ENCODE measurements at places on chromosomes 16 and 17.

- no peak for DNase-seq
Observed at GRCh38 chr17:20280851-20281250, 186.5 kb downstream of the LGALS9B start.

DNA sequence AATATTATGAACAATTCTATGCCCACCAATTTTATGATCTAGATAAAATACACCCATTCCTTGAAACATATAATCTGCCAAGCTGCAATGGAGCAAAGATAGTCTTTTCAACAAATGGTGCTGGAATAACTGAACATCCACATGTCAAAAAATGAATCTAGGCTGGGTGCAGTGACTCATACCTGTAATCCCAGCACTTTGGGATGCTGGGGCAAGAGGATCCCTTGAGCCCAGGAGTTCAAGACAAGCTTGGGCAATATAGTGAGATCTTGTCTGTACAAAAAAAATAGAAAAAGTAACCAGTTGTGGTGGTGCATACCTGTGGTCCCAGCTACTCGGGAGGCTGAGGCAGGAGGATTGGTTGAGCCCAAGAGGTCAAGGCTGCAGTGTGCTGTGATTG lies 92.5 kb downstream of the N4BP1 start:
- DNase-seq, result no peak

GRCh38 chr17:42681976-42682721 lies at the start of gene CNTNAP1:
CNTNAP1 (plus strand) TSS chr17:42682531; CDS start chr17:42682830, 299 bp downstream.
- DNase-seq, result peak; percentile 75

GRCh38 chr16:13906168-13907089 lies 13.5 kb upstream of the ERCC4 start:
- DNase-seq, result no peak

- DNase-seq, result peak; percentile 73
Observed at GRCh38 chr17:75996665-75997590, 3.7 kb upstream of the CDK3 start.

DNA sequence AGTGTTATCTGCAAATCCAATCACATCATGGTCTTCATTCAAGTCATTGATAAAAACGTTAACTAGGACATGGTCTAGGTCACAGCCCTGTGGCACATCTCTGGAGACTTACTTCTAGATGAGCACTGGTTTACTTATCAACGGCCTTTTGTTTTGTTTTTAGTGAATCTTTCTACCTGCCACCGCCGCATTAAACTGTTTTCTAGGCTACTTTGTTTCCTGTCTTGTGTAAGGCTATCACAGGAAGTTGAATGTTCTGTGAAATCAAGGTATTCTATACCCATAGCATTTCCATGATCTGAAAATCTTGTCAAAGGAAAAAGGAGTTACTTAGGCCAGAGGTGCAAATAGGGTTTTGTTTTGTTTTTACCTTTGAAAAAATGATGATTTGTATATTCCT lies 26.9 kb downstream of the SOCS3 start:
- DNase-seq, result no peak

DNA sequence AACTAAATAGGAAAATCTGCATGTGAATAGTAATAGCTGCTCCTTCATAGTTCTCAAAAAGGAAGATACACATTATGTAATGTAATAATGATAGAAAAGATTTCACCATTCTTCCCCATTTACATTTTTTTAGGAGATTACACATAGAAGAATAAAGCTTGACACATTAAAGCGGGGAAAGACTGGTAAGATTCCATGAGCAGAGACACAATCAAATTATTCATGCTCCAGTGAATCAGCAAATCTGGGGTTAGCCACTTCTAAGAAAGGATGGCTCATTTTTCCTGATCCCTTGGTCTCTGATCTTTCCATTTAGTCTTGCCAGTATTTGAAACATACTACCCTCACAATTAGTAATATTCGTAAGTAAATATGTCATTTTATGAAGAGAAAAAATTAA lies 81.9 kb downstream of the CA4 start:
- DNase-seq, result peak; percentile 66

- DNase-seq, result no peak
Observed at GRCh38 chr17:66841328-66841727, 6.4 kb downstream of the CACNG5 start.

DNA sequence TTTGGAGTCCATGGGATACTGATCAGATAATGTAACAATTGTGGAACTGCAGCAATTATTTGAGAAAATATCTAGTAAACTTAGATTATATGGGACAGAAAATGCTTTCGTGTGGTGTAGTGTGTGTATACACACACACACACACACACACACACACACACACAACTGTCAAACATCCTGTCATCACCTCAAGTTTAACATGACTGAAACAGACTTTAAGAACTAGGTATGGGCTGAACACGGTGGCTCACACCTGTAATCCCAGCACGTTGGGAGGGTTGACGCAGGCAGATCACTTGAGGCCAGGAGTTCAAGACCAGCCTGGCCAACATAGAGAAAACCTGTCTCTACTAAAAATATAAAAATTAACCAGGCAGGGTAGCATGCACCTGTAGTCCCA lies 544 bp upstream of the EVI2A start:
- DNase-seq, result no peak

- DNase-seq, result peak; percentile 94
Observed at GRCh38 chr17:30586818-30587595, 109.8 kb downstream of the GOSR1 start.

GRCh38 chr16:50296807-50297206 lies 30.5 kb downstream of the ADCY7 start:
- DNase-seq, result no peak

DNA sequence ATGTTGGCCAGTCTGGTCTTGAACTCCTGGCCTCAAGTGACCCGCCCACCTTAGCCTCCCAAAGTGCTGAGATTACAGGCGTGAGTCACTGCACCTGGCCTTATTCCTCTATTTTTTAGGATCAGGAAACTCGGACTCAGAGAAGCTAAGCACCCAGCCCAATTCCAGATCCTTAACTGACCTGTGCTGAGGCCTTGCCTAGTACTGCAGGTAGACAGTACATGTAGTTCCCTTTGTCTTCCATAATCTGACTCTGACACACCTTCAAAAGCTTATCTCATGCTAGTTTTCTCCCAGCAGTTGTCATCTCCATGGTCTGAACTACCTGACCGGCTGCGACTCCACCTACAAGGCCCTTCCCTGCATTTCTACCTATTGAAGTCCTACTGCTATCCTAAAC lies 65.7 kb upstream of the AXIN2 start:
- DNase-seq, result no peak

GRCh38 chr17:31663576-31663975 lies 195.5 kb downstream of the COPRS start:
- peak; percentile 17 for DNase-seq

DNA sequence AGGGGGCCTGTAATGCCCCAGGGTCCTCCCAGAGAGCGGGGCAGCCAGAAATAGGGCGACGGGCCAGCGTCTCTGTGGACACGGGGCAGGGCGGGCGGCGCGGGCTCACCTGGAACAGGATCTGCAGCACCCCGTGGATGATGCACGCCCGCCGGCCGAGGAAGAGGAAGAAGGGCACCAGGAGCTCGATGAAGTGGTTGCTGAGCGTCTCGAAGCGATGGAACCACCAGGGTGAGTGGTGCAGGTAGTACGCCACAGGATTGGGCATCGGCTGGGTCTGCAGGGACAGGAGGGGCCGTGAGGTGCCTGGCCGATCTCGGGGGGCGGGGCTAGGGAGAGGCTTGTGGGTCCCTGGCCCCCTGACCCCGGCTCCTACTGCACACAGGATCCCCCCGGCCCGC lies 78.9 kb upstream of the GNG13 start:
- no peak for DNase-seq

DNA sequence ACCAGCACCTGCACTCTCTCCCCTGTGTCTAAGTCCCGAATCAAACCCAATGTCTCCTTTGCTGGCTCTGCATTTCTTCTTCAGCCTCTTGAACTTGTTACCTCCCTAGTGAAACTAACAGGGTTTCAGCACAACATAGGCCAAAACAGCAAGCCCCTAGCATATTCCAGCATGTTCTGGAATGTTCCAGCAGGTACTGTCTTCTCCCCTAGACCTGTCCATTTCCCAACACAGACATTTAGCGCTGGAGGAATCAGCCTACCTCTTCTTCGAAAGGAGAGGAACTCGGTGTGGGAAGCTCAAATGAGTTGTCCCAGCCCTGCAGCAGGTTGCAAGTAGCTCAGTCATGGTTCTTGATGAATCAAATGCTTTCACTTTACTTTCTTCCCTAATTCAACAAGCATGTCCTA lies 47.1 kb downstream of the LITAF start:
- no peak for DNase-seq

DNA sequence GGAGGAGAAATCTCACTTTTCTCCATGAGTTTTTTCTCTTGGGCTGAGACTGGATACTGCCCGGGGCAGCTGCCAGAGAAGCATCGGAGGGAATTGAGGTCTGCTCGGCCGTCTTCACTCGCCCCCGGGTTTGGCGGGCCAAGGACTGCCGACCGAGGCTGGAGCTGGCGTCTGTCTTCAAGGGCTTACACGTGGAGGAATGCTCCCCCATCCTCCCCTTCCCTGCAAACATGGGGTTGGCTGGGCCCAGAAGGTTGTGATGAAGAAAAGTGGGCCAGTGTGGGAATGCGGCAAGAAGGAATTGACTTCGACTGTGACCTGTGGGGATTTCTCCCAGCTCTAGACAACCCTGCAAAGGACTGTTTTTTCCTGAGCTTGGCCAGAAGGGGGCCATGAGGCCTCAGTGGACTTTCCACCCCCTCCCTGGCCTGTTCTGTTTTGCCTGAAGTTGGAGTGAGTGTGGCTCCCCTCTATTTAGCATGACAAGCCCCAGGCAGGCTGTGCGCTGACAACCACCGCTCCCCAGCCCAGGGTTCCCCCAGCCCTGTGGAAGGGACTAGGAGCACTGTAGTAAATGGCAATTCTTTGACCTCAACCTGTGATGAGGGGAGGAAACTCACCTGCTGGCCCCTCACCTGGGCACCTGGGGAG lies 19.1 kb downstream of the NGFR start:
- DNase-seq, result peak; percentile 35

GRCh38 chr16:22264786-22265185 lies 32.4 kb upstream of the POLR3E start:
- DNase-seq, result no peak
